Endodermal cell (in vitro differentiated cells): ENCODE measurements at places on chromosomes 12 and 14. TPM values are rescaled to one million over a fixed set of nuclear protein-coding genes. Genes with fewer than 3 reads are reported as not detected.
A peak's percentile ranks its signal among the peaks of the same experiment; 100 is the strongest.

DNA sequence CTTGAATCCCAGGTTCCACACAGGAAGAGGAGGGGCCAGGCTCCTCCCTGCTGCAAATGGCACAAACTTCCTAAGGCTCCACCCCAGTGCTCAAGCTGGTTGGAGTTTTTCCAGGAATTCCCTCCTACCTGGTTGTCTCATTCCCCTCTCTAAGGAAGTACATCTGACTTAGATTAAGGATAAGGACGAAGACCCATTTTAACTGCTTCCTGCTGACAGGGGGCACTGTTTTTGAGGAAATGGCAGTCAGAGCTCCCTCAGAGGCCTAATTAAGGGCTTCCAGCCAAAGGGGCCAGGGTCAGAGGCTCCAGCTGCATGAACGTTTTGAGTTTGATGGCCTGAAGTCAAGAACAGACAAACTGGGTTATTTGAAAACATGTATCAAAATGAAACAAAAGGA is 1084.7 kb downstream of the SLC6A15 start:
- DNase-seq, result peak; percentile 84

DNA sequence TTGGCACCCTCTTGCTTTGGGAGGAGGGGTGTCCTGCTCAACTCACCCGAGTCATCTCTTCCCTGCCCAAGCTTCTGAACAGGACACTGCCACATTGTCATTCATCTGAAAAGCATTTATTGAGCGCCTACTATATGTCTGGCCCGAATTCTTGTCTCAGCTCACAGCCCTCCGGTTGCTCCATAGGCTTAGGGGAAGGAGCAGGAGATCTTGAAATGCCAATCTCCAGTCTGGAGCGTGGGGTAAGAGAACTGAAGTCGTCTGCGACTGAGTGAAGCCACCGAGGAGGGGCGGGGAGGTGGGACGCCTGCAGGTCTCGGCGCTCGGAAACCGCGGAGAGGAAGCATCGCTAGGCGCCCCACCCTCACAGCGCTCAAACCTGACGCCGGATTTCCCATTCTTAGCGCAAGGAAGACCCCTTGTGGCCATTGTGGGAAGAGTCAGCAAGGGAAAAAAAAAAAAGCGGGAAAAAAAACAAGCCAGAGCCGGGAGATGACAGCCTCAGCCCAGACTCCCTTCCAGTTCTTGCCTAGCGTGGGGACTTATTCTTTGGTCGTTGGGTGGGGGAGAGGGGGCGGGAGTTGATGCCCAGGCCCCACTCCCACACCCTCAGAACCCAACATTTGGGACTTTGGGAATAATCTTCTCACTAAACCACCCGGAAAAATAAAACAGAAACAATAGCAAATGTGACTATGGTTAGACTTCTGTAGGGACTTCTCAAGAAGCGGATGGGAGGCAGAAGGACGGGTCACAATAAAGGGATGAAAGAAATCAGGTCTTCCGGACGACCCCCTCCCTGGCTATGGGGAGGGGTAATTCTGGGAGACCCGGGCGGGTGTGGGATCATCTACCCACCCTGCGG is 28.2 kb upstream of the SMUG1 start:
- peak; percentile 96 for DNase-seq

DNA sequence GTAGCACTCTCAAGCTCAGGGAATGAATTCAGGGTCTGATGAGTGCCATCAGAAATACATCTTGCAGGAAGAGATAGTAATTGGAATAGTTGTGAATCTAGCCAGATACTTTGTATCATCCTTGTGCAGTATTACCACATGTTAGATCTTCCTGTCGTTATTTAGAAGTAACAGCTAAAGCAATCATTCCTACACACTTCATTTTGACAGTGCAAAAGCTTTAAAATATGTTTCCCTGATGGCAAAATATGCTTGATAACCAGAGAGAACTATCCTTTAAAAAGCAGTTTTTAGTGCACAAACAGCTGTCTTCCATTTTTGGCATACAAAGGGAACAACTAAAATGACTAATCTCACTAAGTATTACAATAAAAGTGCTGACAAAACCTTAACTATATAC is 149.5 kb upstream of the SLC38A2 start:
- DNase-seq, result no peak

- no peak for DNase-seq
Measured at GRCh38 chr14:68099495-68100045, 280.0 kb downstream of the RAD51B start.

- DNase-seq, result no peak
Measured at GRCh38 chr12:104424955-104425354, 31.8 kb upstream of the CHST11 start.

DNA sequence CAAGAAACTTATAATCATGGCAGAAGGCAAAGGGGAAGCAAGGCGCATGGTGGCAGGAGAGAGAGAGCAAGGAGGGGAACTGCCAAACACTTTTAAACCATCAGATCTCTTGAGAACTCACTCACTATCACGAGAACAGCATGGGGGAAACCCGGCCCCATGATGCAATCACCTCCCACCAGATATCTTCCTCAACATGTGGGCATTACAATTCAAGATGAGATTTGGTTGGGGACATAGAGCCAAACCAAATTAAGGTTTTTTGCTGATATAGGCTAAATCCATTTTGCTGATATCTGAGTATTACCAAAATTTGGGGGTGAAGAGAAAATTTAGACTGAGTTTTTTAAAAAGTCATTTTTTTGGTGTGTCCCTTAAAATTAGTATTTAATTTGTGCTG is 54.9 kb upstream of the TMX1 start:
- peak; percentile 53 for DNase-seq

Gene PARPBP
- 23.7 and 28.3 TPM in 2 replicates for total RNA-seq

- peak; percentile 72 for DNase-seq
Measured at GRCh38 chr12:113684053-113684907, 212.6 kb upstream of the LHX5 start.

GRCh38 chr14:96204151-96205058 is at the start of gene BDKRB2:
BDKRB2 (plus strand) TSS chr14:96204839; CDS start chr14:96237108, 32,269 bp downstream.
- peak; percentile 93 for DNase-seq

- DNase-seq, result no peak
Measured at GRCh38 chr12:116885491-116885890, 4.2 kb upstream of the HRK start.

DNA sequence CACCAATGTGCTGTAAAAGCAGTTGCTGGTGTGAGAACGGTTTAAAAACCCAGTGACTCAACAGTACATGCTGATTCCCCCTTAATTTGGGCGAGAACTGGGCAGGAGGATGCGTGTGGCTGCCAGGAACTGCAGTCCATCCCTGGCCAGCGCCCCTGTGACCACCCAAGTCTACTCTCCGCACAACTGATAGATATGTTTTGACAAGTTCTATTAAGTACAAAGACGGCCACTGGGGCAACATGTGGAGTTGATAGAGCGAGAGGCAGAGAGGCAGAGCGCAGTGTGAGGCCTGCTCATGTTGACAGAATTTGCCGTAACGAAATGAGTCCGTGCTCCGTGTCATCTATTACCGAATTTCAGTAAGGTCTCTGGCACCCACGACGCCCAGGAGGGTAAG is 855.0 kb downstream of the BCL11B start:
- DNase-seq, result no peak

Gene SIRT4
- total RNA-seq, result 2.2 to 6.5 TPM (median 2.3 TPM) in 3 replicates

DNA sequence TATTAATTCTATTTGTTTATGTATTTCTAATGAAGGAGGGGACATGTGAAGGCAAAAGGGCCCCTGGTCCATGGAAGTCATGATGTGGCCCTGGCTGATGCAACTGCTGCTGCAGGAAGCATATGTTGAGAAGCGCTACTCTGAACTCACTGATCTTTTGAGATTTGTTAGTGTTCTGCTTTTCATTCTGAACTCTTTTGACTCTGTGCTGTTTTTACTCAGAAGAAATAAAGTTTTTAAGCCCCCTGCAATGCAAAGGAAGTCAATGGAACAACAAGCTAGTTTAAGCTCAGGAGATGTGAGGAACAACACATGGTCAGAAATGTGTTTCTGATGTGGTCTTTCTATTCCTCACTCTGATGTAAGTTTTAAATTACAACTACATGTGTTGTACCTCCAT is 88.9 kb upstream of the BTG1 start:
- no peak for DNase-seq

- DNase-seq, result no peak
Measured at GRCh38 chr14:33685026-33685425, 265.8 kb downstream of the EGLN3 start.

- DNase-seq, result no peak
Measured at GRCh38 chr12:8082808-8083100, 680 bp downstream of the NECAP1 start.

Gene KRT72
- total RNA-seq, result not detected in 2 replicates
